Aorta (tissue), 5 donors: ENCODE measurements at places on chromosomes 3 and 15. TPM values are rescaled to one million over a fixed set of nuclear protein-coding genes. Genes with fewer than 3 reads are reported as not detected.

The STRIT1 gene
- total RNA-seq: not detected

The SCAANT1 gene
- not detected for total RNA-seq

The P2RY14 gene
- total RNA-seq: 2.8 TPM

The CLDN18 gene
- not detected for total RNA-seq

The PLSCR2 gene
- 1.0 TPM for total RNA-seq

The GOLIM4 gene
- 44.6 TPM for total RNA-seq

The ASB14 gene
- total RNA-seq: not detected

The SOX14 gene
- not detected for total RNA-seq

The RAB8B gene
- total RNA-seq: 47.9 TPM

The ABTB1 gene
- 75.4 TPM for total RNA-seq

The ARNT2 gene
- total RNA-seq: 16.2 TPM

The TXNRD3 gene
- 7.6 TPM for total RNA-seq

The ARHGEF26 gene
- 16.4 TPM for total RNA-seq

The TRH gene
- not detected for total RNA-seq

The H1-8 gene
- total RNA-seq: not detected

The LIPH gene
- total RNA-seq: 0.62 TPM

The HTR3E gene
- total RNA-seq: not detected

The RASL12 gene
- 86.9 TPM for total RNA-seq

The SLC2A2 gene
- not detected for total RNA-seq

The TMOD2 gene
- 33.1 TPM for total RNA-seq

The CHRNB4 gene
- total RNA-seq: not detected
